ENCODE measurements at places on chromosomes 7 and 10.

- DNase-seq, result no peak
These were observed 232.1 kb upstream of the LYZL1 start for GRCh38 chr10:29056729-29057128.

DNA sequence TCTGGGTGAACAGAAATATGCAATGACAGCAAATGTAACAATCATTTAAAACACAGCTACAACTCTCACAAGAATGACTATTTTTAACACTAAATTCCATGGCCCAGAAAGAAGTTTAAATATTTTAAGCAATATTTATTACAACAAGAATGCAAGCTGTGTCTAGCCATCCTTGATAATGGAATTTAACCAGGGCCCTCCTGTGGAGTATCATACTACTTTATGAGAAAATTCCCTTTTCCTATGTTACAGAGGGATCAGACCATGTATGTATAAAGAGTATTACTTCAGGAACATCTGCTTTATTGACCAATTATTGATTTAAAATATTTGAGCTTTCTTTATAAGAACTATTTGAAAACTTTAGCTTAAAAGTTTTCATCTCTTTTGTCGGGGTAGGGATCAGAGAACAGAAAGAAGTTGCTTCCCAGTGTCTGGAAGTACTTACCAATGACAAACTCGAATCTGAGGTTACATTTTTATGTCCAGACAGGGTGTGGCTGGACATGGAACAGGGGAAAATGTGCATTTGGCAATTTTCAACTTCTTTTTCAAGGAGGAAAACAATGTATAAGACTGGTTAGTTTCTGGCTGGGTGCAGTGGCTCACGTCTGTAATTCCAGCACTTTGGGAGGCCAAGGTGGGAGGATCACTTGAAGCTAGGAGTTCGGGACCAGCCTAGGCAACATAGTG, 48.3 kb upstream of the NRBF2 start:
- no peak for DNase-seq

GRCh38 chr7:80641548-80641947, 3.1 kb downstream of the CD36 start:
- DNase-seq, result no peak

GRCh38 chr7:25642849-25643248, 414.6 kb upstream of the NPVF start:
- DNase-seq, result no peak

DNA sequence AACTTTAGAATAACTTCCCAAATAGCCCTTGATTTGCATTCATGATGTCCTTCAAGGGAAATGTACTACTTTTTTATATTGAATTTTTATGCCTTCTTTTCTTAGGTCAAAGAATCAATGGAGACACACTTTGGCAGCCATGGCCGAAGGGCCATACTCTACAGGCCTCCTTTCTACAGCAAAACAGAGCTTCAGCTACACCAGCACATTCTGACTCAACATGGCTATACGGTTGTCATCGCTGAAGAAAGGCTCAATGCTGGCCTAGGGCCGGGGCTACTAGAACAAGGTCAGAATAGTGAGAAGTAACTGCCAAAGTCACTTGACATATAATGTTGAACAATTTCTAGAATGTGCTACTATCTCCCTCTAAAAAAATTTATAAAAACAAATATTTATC, 27.0 kb downstream of the CPED1 start:
- no peak for DNase-seq

- DNase-seq, result no peak
These were observed 12.0 kb upstream of the CRHR2 start for GRCh38 chr7:30694218-30694745.

DNA sequence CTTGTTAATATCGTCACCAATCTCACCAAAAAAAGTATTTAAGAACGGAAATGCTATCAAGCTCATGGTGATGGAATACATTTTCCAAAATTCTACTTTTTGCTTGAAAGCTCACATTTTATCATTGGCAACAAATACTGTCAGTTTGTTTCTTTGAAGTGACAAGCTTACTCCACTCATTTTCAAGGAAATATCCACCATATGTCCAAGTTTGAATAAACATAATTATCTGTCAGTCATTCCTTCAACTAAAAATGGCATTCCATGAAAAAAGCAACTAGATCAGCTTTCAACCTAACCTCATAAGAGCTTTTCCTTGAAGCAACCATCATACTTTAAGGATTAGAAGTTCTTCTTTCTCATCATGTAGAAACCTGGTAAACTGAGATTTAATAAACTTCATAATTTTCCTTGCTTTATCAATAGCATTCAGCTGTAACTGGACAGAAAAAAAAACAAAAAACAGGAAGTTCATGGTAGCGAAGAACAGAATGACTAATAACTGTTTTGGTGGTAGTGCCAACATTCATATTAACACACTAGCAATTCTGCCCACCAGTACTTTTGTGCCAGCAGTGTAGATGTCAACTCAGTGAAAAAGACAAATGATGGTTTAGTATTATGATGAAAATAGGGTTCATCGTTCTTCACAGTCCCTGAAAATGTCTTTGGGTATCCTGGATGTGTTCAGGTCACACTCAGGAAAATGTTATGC, 764.9 kb downstream of the GRM8 start:
- DNase-seq, result no peak
